ENCODE measurements at places on chromosomes 11 and 22.

GRCh38 chr22:47375621-47376321, 613.3 kb downstream of the TBC1D22A start:
- DNase-seq, result no peak

GRCh38 chr11:16001899-16002426, 354.4 kb downstream of the SOX6 start:
- DNase-seq, result no peak

DNA sequence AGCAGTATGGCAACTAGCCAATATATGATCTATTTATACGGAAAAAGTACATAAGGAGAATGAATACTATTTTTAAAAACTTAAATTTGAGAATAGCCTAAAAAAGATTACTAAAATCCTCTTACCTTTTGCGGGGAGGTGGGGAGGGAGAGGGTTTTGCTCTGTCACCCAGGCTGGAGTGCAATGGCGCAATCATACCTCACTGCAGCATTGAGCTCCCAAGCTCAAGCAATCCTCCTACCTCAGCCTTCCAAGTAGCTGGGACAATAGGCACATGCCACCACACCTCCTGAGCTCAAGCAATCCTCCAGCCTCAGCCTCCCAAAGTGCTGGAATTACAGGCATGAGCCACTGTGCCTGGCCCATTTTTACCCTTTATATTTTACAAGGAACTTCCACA, 82.0 kb downstream of the TTC28 start:
- no peak for DNase-seq

- no peak for DNase-seq
Observed at GRCh38 chr11:2219318-2220017, 47.9 kb upstream of the TH start.

DNA sequence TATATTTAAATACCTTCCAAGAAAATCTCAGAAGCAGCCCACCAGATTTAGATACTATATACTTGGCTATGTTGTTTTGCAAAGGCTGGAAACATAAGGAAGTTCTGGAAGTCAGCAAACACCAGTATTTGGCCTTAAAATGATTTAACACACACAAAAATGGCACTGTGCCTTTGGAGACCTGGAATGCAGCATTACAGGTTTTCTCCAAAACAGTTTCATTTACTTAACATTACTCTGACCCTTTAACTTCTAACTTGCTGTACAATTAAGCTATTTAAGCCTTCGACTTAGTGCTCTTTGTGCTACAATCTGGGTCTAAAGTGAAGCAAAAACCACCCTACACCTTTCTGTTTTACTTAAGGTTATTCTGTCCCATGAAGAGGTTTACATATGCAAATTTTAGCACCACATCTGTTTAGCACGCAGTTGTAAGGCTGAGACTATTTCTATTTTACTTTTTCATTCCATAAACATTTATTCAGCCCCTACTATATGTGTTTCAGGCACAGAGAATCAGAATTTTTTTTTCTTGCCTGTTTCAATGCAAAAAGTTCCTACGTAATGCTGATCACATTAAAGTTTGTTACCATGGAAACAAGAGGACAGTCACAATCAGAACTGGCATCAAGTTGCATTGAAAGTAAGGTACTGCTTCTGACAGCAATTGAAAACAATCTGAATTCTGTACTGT, 70.3 kb downstream of the MAML2 start:
- DNase-seq, result no peak

- DNase-seq, result no peak
Observed at GRCh38 chr22:40727070-40727963, 48.0 kb downstream of the MCHR1 start.

Data from endothelial cell (in vitro differentiated cells).